Fibroblast of skin of right biceps (primary cell): ENCODE measurements at places on chromosomes 1 and 21.

- no peak for DNase-seq
Observed at GRCh38 chr1:14236097-14236496, 362.4 kb upstream of the KAZN start.

- peak; percentile 1 for DNase-seq
Observed at GRCh38 chr1:104132382-104132973, 382.8 kb downstream of the AMY1C start.

GRCh38 chr1:6082430-6082971 is 36.8 kb downstream of the KCNAB2 start:
- peak; percentile 11 for DNase-seq

DNA sequence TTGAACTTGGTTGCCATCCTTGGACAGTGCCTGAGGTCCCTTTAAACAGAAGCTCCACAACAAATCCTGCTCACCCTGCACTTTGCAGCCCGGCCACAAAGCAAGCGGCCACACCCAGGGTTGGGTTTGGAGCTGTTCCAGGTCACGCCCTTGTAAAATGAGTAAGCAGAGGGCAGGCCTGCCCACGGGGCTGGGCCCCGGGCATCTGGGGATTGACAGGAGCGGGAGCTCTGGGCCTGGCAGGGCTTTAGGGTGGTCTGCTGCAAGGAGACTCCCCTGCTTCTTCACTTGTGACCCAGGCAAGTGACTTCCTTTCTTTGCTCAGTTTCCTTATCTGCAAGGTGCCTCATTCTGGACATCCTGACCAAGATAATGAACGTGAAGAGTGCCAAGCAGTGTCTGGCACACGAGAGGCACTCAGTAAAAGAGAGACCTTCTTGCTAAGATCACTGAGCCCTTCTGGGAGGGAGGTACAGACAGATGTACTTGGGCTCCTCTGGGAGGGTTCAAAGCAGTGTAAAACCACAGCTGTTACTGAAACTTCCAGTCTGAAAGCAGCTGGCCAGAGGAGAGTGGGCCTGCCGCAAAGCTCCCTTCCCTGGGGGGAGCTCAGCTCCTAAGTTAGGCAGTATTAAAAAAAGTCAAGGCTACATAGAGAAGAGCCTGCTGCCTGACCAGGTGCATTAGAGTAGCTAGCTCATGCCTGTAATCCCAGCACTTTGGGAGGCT is 2.6 kb downstream of the E2F2 start:
- DNase-seq = peak; percentile 68

DNA sequence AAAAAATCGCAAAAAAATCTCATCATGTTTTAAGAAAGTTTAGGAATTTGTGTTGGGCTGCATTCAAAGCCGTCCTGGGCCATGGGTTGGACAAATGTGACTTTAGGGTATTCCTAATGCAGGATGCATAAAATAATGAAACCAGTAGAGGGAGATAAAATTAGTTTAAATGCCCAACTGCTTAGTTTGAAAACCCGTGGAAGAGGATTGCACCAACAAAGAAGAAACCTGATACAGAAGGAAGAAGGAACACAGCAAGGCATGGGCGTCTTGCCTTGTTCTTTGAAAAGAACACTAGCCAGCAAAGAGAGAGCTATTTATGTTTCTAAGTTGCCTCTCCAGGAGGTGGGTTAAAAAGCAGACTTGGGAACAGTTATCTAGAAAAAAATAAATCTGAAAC is 37.9 kb downstream of the WDR3 start:
- DNase-seq = peak; percentile 50

DNA sequence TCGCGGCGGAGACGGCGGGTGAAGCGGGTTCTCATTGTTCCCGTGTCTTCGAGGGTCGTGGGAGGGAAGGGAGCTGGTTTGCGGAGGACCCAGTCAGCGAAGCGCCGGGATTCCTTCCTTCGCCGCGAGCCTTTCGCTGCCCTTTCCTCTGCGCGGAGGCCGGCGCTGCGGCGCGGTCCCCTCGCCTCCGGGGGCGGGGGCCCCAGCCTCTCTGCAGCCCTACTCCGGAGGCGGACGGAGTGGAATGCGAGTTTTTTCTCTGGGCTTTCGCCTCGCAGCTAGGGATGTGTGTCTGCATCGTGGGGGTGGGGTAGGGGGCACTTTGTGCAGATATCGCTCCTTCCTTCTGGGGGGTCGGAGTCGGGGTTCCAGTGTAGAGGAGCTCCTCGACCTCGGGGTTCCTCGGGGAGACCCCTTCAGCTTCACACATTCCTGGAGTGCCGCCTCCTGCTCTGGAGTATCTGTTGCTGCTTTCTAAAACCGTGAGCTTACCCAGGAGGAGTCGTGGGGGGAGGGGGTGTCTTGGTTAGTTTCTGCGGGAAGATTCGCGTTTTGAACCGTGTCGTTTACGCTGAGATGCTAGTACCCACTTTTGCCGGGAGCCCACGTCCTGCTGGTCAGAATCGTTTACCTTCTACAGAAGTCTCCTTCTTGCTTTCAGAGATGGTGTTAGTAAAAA is 595 bp downstream of the RNF2 start:
- DNase-seq = peak; percentile 45

GRCh38 chr1:247500865-247501264 is 35.4 kb downstream of the OR2C3 start:
- DNase-seq = no peak

- DNase-seq = no peak
Observed at GRCh38 chr1:185305419-185305818, 11.6 kb downstream of the IVNS1ABP start.

DNA sequence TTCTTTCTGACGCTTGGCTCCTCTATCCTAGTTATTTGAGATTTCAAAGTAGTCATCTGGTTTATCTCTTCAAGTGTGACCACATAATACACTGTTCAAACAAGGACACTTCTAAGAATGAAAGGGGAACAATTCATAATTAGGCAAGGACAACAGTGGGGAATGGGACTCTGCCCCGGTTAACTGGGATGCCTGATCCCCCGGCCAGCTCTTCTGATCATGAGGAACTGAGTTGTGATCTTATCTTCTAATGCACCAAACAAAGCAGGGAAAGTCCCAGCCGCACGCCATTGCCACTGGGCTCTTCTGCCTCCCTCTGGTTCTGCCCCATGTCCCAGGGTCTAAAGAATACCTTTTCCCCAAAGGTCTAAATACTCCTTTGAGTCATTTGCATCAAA is 158.2 kb upstream of the IRF2BP2 start:
- DNase-seq = no peak

DNA sequence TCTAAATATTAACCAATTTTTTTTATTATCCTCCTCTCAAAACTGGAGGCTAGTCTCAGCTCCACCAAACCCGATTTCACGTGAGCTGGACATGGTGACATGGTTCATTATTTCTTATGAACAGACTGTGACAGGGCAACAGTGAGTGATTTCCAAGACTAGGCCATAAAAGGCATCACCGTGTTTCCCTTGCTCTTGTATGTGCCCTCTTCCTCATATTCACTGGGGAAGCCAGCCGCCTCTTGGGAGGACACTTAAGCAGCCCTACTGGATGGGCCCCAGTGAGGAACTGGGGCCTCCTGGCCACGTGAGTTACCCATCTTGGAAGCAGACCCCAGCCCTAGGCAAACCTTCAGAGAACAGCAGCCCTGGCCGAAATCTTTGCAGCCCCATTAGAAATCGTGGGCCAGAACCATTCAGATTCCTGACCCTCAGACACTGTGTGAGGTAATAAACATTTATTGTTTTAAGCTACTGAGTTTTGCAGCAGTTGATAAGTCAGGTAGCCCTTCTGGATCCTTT is 105.0 kb downstream of the GALNT2 start:
- DNase-seq = no peak

- no peak for DNase-seq
Observed at GRCh38 chr1:24921412-24921811, 8.7 kb downstream of the RUNX3 start.

DNA sequence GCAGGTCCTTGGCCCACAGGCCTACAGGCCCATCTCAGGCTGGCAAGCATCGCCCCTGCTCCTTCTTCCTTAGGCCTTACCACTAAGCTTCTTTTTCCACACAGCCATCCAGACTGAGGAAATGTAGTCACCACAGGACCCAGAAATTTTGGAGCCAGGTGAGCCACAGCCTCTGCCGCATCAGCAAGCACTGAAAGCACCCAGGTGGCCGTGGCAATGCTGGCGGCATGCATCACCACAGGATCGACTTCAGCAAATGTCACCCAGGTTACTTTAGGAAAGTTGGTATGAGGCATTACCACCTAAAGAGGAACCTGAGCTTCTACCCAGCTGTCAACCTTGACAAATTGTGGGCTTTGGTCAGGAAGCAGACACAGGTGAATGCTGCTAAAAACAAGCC is 11.6 kb downstream of the PIGM start:
- no peak for DNase-seq

DNA sequence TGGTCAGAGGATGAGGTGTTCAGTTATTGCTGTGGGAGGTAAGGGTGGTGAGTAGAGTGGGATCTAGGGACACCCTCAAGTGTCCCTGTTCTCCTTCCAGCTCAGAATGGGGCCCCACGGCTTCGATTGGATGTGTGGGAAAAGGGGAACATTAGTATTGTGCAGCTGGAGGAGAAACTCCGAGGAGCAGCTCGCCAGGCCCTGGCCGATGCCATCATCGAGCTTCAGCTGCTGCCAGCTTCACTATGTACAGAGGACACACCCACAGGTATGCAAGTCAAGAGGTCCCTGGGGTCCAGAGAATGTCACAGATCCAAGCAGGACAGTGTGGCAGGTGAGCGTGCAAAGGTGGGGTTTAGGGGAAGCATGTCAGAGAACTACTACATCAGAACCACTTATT is 13.9 kb downstream of the HYI start:
- DNase-seq = no peak

DNA sequence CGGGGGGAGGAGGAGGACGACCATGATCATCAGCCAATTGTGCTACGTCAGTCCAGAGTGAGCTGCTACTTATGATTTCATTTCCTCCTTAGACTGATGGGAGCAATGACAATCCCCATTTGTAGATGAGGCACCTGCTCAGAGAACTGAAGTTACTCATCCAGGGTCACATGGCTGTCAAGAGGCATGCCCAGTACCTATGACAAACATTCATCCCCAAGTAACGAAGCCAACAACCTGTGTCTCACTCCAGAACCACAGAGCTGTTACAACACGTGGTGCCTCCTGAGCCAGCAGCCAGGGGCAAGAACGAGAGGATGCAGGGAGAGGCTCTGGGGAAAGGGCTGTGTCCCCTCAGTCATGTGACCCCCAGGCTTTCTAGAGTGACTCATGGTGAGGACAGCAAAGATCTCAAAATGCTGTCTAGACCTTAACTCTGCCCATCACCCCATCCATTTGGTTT is 93.6 kb downstream of the SIM2 start:
- peak; percentile 18 for DNase-seq

- DNase-seq = no peak
Observed at GRCh38 chr1:40926441-40926840, 53.1 kb upstream of the CTPS1 start.

- no peak for DNase-seq
Observed at GRCh38 chr1:27478098-27478497, 11.9 kb downstream of the WASF2 start.

- DNase-seq = no peak
Observed at GRCh38 chr1:40884055-40884795, 22.1 kb upstream of the CITED4 start.

GRCh38 chr1:44040418-44040817 is 9.2 kb upstream of the SLC6A9 start:
- DNase-seq = no peak

DNA sequence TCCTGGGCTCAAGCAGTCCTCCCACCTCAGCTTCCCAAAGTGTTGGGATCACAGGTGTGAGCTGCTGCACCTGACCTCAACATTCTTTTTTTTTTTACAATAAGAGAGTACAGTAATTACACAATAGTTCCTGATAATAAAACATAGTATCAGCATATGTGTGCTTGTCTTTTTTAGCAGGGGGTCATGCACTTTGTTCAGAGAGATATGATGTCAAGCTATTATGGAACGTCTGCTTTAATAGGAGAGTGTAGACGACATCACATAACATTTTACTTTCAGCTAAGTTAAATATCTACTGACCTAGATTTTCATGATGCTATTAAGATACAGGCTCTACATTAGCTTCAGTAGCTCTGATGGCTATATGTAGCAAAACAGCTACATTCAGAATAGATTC is 70.5 kb downstream of the FMO4 start:
- no peak for DNase-seq

DNA sequence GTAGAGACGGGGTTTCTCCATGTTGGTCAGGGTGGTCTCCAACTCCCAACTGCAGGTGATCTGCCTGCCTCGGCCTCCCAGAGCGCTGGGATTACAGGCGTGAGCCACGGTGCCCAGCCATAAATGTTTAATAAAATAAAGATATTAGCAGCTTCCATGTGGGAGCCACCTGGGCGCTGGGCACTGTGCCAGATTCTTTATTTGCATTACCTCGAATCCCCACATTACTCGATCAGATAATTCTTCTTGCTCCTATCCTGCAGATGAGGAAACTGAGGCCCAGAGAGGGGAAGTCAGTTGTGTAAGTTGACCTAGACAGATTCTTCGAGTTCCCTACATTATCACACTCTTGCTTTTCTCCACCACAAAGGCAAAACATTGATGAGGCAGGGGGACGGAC is 24.9 kb upstream of the TENT5B start:
- no peak for DNase-seq

- DNase-seq = peak; percentile 93
Observed at GRCh38 chr1:234722904-234723720, 113.1 kb upstream of the IRF2BP2 start.

GRCh38 chr1:54008876-54009275 is 9.1 kb downstream of the LDLRAD1 start:
- no peak for DNase-seq

DNA sequence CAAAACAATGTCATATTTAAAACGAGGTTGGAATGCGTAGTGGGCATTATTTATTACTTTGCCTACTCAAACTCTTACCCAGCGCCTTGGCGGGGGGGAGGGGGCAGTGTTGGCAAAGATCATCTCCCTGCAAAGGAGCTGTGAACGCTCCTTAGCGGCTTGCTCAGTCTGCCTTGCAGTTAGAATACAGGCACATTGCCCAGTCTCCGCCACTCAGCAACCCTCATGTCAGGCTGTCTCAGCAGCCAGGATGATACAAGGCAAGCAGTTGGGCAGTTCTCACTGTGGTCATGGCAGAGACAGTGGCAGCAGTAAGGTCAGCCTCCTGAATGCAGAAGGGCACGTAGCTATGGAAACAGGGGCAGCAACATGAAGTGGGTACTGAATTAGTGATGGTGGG is 170.4 kb upstream of the KCNK2 start:
- no peak for DNase-seq

DNA sequence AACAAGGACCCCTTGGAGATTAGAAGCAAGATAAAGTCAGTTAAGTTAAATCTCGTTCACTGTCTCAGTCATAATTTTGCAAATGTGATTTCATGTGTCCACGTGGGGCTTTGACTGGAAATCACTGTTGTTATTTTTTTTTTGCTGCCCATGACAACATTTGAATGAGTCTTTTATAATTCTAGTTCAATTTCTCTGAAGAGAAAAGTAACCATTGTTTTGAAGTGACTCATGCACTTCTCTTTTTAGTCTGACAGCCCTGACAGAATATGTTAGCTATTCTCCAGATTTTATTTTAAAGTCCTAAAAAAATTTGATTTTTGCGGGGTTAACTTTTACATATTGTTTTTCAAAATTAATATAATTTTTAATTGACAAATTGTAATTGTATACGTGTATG is 30.7 kb upstream of the NLRP3 start:
- DNase-seq = peak; percentile 8
